ENCODE measurements at places on chromosomes 7 and 10.

DNA sequence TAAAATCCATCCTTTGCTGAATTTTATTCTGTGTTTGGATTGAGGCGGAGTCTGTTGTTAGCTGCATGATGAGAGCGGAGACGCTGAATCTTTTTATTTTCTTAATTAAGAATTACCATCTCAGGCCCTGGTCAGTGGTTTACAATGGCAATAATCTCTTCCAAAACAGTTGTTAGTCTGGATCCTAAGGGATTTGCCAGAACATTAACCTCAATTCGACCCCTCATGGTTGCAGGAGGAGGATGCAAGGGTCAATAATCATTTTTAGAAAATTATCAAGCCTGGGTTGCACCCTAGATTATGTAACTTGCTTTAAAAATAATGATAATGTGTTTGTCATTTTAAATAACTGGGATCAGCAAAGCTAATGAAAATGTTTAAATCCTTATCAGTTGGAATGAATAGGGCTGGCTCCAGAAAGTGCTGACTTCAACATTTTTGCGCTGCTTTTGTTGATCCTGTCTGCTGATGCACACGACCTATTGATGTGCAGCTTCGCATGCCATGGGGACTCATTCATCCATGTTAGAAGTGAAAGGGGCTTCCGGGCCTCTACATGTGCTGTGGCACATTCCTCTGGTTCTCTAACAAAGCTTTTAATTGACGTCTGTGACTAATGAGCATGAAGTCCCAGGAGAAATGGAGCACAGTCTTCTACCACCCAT lies 80.7 kb upstream of the KIAA1217 start:
- DNase-seq = no peak

GRCh38 chr10:52965938-52966401 lies 193.4 kb upstream of the MBL2 start:
- DNase-seq = no peak

GRCh38 chr7:96481796-96482195 lies 159.9 kb upstream of the SLC25A13 start:
- peak; percentile 54 for DNase-seq

- no peak for DNase-seq
These were observed 271.7 kb downstream of the ANKRD7 start for GRCh38 chr7:118496138-118496644.

DNA sequence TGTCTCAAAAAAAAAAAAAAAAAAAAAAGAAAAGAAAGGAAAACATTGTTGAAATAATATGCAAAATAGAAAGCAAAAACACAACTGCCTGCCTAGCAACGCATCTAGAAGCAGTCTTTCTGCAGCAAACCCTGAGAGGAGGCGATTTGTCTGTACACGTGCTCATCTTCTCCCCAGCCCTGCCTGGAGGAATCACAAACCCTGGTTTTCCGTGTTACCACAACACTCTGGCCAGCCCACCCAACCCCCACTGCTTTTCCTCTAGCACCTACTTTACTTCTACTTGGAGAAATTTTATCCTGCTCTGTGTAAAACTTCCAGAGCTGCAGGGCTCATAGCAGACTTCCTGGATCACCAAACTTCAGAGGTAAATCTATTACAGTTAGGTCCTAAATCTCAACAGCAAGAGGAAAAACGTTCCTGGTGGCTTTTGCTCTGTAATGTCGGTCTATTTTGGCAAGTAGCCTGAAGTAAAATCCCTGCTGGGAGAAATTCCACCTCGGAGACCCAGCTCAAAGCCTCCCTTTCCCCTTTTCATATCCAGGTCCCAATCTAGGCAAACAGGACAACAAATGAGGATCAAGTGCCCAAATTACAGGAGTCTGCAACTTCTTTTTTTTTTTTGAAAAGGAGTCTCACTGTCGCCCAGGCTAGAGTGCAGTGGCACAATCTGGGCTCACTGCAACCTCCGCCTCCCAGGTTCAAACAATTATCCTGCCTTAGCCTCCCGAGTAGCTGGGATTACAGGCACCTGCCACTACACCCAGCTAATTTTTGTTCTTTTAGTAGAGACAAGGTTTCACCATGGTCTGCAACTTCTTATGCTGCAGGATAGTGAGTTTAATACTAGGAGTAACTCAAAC lies 91.6 kb downstream of the DNMBP start:
- peak; percentile 46 for DNase-seq

DNA sequence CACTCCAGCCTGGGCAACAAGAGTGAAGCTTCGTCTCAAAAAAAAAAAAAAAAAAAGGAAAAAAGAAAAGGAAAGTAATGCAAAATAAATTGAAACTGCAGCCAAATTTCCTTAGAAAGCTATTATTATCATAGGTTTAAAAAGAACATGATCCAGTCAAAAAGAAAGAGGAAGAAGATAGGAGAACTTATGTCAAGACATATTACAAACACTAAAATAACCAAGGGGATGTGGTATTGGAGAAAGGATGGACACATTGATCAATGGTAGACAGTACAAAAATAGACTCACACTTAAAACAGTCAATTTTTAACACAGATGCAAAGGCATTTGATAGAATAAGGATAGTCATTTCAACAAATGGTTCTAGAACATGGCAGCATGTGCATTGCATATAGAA lies 27.3 kb upstream of the PFKP start:
- DNase-seq = no peak

DNA sequence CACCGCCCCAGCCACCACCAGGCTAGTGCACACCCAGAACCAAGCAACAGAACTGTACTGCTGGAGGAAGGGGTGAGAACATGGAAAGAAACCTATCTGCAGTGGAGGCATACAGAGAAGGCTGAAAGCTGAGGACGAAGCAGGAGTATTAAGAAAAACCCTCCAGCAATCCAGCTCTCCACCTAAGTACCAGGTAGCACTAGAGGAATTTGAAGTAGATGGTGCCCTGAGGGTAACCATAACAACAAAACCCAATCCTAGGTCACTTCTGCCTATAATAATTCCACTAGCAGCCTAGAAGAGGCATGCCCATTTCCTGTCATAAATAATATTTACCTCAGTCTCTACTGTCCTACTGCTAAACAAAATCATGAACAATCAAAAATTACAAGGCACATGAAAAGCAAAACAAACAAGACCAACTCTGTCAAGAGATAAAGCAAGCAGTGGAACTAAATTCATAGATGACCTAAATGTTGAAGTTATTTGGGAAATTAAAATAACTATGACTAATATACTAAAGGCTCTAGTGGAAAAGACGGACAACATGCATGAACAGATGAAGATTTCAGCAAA lies 51.1 kb downstream of the HYCC1 start:
- no peak for DNase-seq

- no peak for DNase-seq
These were observed 10.6 kb downstream of the ACBD5 start for GRCh38 chr10:27230022-27230421.

DNA sequence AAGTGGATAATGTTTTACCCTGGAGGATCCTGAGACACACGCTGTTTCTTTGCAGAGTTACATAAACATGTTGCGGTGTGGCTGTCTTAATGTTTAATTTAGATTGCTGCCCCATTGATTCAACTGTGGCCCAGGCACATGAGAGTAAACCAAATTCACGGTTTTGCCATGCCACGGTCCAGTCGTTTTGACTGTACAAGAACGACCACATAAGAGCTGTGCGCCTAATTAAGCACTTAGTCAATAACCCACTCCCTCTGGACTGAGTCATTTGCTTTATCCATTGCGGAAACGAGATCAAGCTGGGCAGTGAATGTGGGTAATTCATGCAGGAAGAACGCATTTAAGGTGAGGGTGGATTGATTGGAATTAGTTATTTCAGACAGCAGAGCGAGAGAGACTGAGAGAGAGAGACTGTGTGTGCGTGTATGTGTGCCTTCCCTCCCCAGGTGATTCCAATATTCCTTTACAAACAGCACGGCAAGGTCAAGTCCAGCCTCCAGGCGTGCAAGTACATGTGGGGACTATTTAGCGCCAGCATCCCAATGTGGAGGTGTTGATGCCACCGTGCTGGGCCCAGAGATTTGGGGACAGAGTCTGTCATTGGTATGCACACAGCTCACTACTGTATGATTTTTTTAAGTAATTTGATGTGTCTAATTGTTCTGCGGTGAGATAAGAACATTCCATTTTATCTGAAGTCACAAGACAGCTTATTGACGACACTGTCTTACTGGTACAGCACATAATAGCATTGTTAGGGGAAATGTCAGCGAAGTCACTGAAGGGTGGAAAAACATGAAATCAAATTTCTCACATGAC lies 8.4 kb upstream of the TEX36 start:
- DNase-seq = no peak

DNA sequence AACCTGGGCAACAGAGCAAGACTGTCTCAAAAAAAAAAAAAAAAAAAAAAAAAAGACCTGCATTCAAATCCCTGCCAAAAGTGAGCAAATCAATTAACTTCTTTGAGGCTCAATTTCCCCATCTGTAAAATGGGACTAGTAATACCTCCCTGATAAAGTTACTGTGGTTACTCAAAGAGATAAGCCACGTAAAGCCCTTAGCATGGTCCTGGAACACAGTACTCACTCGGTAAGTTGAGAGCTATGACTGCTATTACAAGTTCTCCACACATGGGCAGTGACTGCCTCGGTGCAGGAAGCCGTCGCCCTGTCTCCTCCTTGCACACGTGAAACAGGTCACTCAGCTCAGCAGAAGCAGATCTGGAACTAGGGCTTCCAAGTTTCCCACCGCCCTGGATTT lies 37.9 kb downstream of the DDIT4 start:
- DNase-seq = no peak

DNA sequence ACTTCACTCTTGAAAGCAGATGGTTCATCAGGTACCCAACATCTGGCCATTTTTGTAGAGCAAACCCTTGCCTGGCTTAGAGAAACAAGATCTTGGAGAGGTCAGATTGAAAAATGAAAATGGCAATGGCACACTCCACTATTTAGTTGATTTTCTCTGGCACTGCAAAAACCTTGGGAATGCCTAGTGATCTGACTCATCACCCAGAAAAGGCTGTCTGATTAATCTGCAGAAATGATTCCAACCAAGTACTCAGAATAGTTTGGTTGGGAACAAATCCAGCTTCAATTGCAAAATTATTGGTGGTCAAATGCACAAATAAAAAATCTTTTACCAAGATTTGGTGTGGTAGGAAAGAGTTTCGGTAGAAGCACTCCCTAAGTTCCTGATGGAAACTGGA lies 351.2 kb downstream of the PHTF2 start:
- peak; percentile 84 for DNase-seq

GRCh38 chr7:157415486-157415885 lies 78.7 kb downstream of the DNAJB6 start:
- DNase-seq = no peak

GRCh38 chr10:132403511-132404168 lies 6.6 kb downstream of the PWWP2B start:
- no peak for DNase-seq

DNA sequence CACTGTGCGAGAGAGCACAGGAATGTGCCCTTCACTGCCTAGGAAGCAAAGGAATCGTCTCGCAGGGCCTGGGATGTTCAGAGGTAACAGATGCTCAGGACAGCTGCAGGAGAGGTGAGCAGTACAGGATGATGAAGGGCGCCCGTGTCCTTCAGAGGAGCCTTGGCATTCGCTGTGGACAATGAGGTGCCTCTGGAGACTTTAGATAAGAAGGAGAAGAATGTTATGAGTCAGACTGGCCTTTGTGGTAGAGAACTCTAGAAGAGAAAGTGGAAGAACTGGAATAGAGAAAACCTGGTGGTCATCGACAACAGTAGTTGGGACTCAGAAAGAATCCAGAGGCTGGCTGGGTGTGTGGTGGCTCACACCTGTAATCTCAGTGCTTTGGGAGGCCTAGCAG lies 64.4 kb upstream of the LEP start:
- DNase-seq = no peak

DNA sequence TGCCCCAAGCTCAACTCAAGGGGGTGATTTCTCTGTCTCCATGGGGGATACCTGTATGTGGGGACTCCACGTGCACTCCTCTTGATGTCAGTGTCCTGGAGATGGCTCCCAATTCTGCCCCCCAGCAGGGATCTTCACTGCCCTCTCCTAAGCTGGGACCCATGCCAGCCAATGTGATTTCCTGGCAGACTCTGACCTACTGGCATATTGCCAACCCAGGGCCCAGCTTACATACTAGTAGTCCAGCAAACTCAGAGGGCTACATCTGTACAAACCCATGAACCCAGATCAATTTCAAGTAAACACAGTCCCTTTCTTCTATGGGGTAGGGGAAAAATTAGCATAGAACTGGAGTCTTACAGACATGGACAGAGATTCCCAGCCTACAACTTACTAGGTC lies 26.2 kb upstream of the BMPR1A start:
- no peak for DNase-seq

GRCh38 chr7:111987886-111988285 lies 218.3 kb downstream of the DOCK4 start:
- DNase-seq = no peak

DNA sequence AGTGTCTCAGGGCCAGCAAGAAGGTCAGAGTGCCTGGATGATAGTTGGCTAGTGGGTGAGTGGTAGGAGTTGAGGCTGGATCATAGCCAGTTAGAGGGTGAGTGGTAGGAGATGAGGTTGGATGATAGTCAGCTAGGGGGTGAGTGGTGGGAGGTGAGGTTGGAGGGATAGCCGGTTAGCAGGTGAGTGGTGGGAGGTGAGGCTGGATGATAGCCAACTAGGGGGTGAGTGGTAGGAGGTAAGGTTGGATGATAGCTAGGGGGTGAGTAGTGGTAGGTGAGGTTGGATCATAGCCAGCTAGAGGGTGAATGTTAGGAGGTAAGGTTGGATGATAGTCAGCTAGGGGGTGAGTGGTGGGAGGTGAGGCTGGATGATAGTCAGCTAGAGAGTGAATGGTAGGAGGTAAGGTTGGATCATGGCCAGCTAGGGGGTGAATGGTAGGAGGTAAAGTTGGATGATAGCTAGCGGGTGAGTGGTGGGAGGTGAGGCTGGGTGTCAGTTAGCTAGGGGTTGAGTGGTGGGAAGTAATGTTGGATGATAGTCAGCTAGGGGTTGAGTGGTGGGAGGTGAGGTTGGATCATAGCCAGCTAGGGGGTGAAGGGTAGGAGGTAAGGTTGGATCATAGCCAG lies 226.6 kb downstream of the SDK1 start:
- DNase-seq = no peak

DNA sequence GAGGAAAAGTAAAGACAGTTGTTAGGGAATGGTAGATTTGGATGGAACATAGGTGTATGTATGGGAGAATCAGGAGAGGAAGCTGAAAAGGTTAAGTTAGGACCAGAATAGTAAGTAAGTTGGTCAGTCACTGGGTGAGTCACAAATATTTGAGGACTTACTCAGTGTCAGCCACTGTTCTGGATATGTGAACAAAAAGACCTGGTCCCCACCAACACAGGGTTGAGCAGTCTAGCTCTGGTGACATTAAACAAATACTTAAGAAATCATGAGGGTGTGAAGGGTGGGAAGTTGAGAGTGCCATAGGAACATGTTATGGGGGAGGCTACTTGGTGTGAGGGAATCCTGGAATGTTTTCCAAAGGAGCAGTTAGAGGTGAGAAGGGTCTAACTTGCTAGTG lies 246.9 kb downstream of the PTEN start:
- peak; percentile 64 for DNase-seq

GRCh38 chr7:96679886-96680285 lies 29.8 kb downstream of the SEM1 start:
- DNase-seq = no peak

- DNase-seq = no peak
These were observed 8.6 kb upstream of the INHBA start for GRCh38 chr7:41711283-41712064.

GRCh38 chr10:48227213-48227612 lies 47.3 kb downstream of the FRMPD2 start:
- no peak for DNase-seq

Measured in fibroblast of skin of scalp (primary cell).